ENCODE measurements at places on chromosomes 4 and X.

DNA sequence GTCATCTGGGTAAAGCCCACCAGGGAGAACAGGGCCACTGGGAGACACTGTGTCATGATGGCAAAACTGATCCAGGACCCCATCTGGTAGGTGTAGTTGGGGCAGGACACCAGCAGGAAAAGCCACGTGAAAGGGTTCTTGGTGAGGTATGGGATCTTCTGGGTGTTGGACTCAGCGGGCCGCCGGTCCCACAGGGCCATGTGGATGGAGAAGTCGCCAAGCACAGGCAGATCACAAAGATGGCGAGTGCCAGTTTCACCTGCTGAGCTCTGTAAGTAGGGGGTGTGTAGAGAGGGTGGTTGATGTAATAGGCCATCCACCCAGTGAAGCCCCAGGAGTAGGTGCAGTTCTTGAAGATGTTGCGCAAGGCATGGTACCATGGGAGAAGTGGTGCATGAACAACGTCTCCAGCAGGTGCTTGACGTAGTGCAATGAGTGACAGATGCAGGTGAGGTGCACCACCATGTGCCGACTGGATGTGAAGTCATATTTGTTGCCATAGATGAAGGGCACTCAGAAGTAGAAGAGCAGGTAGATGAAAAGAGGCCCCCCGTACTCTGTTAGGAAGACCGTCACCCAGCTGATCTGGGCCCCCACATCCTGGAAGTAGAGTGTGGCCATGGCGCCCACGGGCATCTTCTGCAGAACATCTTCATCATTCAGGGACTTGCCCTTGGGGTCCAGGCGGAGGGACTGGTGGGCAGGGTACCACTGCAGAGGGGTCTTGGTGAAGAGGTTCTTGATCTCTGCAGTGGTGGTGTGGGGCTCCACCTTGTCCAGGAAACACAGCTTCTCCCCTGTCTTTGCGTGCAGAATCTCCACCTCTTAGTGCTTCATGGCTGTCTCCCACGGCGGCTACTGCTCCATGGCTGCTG, 249.3 kb downstream of the ANKRD50 start:
- no peak for DNase-seq

GRCh38 chr4:144384408-144384807, 243.9 kb upstream of the GYPA start:
- no peak for DNase-seq

DNA sequence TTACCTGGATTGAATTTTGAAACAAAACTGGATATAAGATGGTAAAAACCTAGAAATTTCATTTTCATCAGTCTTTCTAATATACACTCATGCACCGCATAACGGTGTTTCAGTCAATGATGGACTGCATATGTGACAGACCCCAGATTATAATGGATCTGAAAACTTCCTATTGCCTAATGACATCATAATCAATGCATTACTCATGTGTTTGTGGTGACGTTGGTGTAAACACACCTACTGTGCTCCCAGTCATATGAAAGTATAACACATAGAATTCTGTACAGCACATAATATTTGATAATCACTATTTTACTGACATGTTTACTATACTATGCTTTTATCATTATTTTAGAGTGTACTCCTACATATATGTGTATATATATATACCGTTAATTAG, 119.9 kb upstream of the AGA start:
- no peak for DNase-seq

- no peak for DNase-seq
Observed at GRCh38 chrX:8147226-8147625, 23.8 kb downstream of the VCX2 start.

- DNase-seq = no peak
Observed at GRCh38 chr4:35982318-35982717, 262.0 kb downstream of the ARAP2 start.

DNA sequence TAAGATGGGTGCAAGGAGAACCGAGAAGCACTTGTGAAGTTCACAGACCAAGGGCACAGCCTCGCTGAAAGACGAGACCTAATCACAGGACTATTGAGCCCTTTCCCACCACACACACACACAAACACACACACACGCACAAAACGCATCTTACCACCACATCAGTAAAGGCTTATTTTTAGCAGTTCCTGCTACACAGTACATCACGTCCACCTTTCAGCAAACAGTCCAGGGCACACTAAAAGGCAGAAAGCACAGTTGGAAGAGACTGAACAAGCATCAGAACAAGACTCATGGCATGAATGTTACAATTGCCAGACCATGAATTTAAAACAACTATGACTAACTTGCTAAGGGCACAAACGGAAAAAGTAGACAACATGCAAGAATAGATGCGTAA, 83.6 kb upstream of the MAPK10 start:
- DNase-seq = no peak

DNA sequence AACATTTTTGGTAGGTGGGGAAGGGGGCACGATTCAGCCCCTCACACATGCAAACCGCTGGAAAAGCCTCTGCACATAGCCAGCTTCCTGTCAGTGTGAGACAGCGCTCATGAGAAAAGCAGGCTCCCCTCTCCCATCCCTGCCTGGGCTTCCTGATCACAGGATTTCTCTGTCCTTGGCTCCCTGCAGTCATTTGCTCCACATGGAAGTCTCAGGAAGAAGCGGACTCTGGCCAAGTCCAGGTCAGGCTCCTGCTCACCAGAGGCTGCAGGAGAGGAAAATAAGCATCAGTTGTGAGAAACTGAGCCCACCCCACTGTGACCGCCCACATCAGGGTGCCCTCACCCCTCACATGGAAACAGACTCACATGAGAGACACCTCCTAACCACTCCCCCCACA, 664.3 kb upstream of the TENM3 start:
- peak; percentile 26 for DNase-seq

DNA sequence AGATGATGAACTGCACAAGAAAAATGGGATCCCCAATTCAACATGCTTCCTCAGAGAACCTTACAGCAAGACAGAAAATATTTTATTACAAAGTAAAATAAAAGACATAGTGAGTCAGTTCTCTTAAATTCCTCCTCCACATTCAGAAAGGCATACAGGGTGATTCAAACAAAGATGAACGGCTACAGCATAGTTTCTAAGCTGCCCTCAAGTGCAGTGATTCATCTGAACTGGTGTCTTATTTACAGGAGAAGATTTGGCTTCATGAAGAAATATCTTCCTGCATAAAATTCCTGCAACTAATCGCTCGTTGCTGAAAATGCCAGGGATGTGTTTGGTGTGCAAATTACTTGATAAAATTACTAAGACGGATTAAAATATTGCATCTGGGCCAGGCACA, 103.6 kb downstream of the PRKX start:
- DNase-seq = no peak
